ENCODE measurements at places on chromosomes 16 and 17.
A peak's percentile ranks its signal among the peaks of the same experiment; 100 is the strongest.

DNA sequence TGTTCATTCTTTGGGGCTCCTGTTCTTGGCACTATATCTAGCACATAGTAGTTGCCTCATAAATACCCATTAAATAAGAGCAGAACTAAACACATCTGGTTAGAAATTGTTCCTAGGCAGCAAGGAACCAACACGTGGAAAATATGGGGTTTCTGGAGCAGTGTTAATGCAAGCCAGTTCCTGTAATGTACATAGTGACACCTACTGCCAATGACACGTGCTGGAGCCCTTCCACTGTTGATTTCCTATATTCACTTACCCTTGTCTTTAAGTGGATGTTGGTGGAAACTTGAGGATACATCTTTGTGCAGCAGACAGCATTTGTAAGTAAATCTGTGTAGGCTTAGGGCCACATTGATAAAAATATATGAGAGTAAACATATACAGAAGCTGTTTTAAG, 1.6 kb upstream of the IRF8 start:
- DNase-seq = peak; percentile 77

DNA sequence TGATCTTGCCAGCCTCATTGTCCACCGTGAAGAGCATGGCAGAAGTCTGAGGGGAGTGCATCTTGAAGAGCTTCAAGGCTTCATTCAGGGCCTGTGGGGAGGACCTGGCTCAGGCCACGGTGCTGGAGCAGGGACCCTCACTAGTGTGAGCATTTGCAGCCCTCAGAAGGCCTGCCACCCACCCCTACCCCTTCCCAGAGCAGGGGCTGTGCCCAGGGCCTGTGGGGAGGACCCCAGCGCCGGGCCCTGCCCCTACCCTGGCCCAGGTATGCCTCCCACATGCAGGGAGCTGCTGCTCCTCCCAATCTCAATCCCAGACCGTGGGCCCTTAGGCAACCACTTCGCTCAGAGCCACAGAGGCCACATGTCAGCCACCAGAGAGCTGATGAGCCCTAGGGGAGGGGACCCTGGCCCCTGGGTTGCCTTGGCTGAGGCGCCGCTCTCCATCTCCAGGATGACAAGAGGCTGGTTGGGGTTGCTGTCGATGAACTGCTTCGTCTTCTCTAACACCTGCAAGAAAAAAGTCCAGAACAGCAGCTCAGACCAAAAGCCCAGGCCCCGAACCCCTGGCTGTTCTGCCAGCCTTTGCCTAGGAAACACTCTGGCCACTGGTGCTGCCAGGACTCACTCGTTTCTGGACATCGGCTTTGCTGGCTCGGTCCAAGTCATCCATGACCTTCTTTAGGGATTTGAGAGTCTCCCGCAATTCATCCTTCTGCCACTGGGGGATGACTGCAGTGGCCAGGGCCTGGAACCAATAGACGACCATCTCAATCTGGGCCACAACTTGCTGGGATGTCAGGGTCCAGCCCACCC, 1.8 kb upstream of the EXOSC6 start:
- peak; percentile 14 for DNase-seq

DNA sequence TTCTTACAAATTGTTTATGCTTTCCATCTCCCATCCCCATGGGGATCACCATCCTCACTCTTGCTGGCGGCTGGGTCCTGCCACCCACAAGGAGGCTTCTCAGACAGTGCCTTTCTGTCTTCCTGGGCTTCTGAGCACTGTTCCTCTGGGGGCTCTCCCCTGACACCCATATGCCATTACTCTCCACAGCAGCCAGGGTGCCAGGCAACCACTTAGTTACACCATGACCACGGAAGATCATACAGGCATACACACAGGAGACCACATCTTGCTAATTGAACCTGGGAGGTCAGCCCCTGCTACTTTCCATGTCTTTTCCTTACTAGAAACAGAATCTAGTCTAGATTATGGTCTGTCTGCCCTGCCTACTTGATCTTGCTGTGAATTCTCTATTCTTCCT, 27.7 kb upstream of the HS3ST2 start:
- no peak for DNase-seq

GRCh38 chr17:13182450-13182849, 164.6 kb upstream of the ELAC2 start:
- DNase-seq = no peak
